ENCODE measurements at places on chromosomes 16 and 17.
A peak's percentile ranks its signal among the peaks of the same experiment; 100 is the strongest.

- DNase-seq = no peak
Measured at GRCh38 chr16:76535-77272, 1.3 kb upstream of the MPG start.

DNA sequence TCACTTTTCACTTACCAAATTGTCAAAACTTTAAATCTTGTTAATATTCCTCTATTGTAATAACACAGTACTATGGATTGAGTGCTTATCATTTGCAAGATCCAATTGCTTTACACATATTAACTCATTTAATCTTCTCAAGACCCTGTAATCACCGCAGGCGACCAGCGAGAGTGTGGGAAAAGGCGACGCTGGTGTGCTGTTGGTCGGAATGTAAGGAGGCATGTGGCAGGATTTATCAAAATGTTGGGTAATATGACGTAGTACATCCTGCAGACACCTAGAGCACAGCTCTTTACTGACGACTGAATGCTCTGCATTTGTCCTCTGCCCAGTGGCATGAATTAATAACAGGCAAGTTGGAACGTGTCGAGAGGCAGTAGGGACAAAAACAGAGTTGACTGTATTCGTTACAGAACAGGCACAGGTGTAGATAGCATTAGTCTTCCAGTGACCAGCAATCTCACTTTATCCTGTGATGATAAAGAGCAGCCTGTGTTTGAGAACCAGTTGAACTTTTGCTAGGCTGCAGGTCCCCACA is 80.3 kb downstream of the TNRC6C start:
- DNase-seq = peak; percentile 30

DNA sequence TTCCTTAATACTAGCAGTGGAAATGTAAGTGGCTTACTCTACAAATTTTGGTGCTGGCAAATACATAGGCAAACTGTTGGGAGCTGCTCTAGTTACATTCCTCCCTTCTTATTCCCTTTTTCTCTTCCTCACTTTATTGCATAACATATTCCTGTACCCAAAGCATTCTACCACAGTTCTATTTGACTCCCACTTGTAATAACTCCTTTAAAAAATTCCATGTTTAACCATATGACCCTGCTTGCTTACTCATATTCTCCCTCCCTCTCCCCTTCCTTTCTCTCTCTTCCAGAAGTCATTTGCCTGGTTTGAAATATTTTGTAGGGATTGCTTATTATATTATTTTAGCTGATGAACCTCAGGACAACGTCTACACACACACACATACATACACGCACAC is 22.7 kb downstream of the NQO1 start:
- no peak for DNase-seq

DNA sequence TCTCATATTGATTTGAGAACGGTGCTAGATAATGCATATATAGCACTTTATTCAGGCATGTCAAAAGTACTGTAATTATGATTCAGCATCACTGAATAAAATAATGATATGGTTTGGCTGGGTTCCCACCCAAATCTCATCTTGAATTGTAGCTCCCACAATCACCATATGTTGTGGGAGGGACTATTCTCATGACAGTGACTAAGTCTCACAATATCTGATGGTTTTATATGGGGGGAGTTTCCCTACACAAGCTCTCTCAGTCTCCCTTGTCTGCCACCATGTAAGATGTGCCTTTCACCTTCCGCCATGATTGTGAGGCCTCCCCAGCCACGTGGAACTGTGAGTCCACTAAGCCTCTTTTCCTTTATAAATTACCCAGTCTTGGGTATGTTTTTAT is 25.6 kb upstream of the LONP2 start:
- DNase-seq = no peak

- DNase-seq = no peak
Measured at GRCh38 chr17:27804113-27804512, 3.8 kb upstream of the NOS2 start.

DNA sequence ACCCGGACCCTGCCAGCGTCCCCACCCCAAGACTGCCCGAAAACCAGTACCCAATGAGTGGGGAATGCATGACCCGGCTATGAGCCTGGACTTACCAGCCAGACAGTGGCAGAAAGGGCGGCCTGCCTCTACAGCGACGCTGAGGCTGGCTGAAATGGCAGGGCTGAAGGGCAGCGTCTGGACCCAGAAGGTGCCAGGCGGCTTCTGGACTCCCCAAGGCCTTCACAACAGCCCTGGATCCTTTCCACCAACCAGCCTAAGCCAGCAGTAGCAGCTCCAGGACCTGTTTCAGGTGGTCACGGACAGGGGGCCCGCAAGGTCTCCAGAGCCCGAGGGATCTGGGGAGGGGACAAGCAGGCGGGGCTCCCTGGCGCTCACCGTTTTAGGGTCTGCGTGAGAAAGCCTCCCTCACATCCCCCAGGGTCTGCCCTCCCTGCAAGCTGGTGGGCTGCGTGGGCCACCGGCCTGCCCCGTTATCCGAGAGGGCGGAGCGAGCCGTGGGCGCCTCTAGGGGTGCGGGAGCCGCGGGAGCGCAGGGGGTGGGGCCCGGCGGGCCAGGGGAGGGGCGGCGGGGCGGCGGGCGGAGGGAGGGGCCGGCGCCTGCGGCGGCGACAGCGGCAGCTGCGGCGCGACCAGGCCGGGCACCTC is at the start of gene RIPOR1:
RIPOR1 (plus strand) TSS at position 608 of the 648 bp plus-strand sequence. CDS start 9,618 bp downstream, outside the sequence.
- peak; percentile 45 for DNase-seq

GRCh38 chr17:49409066-49409465 is 5.6 kb downstream of the PHB1 start:
- no peak for DNase-seq

DNA sequence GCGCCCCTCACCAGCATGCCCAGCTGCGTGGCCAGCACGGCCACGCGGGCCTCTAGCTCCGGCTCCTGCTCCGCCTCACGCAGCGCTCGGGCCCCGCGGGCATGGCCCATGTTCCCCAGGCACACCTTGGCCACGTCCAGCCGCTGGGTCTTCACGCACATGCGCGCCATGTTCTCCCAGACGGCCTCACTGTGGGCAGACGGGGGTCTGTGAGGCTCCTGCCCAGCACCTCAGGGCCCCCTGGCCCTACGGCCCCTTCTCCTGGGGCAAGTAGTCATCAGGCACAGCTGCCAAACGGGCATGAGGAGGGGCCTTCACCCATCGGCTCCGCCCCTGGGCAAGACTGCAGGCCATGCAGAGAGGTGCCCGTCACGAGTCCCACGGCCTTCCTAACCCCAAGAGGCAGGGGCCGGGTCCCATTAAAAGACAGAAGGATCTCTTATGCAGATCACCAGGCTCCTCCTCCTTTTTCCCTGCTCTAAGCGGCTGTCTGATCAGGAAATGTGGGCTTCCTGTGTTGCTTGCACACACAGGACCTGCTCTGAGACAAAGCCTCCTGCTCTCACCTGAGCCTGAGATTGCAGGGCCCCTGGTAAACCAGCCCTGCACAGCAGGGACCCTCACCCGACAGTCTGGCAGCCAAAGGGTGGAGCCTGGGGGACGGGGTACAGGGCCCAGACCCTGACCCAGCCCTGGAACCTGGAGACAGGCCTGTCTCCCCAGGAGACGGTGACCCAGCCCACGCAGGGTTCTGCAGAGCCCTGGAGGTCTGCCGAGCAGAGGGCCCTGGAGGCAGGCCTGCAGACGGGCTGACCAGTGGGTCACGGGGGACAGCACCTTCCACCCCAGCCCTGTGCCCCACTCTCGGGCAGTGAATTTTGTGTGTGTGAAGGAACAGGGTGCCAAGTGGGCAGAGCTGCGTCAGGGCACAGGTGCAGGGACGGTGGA is 6.6 kb upstream of the TMEM204 start:
- DNase-seq = no peak

DNA sequence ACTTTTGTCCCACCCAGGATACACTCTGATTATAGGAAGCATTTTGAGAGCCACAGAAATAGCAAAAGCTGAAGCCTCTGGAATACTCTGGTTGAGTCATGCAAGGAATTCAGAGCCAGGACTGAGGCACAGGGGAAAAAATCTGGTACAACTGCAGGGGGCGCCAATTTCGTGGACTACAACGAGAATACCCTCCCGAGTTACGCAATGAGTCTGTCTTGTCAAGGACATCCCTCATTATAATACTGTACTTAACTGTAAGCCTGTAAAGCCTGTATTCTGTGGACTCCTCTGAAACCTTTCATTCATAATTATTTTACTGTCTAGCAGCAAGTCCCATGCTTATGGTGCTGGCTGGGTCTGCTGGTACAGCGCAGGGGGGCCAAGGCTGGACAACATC is 7.8 kb downstream of the HOXB1 start:
- DNase-seq = no peak

DNA sequence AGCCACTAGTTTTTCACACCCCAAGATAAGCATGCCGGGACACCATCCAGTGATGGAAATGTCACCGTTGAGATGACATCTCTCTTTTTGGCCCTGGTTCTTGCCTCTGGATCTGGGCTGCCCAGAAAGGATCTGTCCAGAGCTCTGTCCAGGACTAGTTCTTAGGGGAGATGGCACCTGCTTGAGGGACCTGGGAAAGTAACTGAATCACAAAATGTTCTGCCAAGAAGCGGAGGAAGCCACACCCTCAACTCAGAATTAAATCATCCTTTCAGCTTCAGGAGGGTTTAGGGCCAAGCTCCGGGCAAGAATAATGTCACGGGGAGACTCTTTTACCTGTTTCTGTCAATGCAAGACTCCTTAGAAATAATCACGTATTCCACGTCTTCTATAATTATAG is 248.6 kb downstream of the MAF start:
- DNase-seq = no peak

- no peak for DNase-seq
Measured at GRCh38 chr17:75774471-75774990, 9.5 kb upstream of the GALK1 start.

DNA sequence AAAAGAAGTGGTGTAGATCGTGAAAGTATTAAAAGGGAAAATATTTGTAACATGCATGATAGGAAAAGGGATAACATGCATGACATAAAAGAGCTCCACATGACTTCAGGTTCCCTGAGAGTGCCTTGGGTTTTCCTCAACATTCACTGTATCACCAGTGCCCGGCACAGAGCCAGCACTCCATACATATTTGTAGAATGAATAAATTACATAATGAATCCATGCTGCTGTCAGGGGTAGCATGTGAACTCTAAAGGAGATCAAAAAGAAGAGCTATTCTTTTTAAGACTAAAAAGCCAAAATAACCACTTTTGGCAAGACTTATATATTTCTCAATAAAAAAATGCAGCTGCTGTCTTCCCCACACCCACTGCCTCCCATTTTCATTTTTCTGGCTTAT is 2.7 kb upstream of the ZNF594 start:
- DNase-seq = no peak

DNA sequence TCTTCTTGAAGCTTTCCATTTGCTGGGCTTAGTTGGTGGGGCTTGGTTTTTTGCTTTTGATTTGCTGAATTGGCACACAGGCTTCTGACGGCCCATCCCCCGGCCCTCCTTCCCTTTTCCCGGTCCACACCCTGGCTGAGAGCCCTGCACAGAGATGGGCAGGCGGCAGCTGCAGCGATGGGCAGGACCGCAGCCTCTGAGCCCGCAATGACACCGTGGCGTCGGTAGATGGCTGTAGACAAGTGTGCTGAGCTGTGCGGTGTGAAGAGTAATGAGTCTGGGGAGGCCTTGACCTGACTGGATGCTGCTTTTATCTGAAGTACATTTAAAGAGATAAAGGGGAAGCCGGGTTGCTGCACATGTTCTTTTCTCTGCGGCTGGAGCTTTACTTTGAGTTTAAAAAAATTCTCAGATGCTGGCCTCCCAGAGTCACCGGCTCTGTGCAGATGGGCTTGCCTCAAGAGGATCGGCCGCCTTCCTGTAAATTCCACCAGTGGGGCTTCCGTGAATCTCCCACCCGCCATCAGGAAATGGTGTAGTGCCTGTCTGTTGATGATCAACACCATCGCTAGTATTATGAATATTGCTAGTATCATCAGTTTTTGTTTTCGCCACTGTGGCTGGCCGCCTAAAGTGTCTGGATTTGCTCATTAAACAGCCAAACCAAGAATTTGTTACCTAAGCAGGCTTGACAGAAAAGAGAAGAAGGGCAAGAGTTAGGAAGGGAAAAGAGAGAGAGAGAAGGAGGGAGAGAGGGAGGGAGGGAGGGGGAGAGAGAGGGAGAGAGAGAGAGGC is 245.6 kb upstream of the RBFOX1 start:
- DNase-seq = peak; percentile 1

GRCh38 chr17:6098050-6098822 is 28.1 kb downstream of the WSCD1 start:
- DNase-seq = peak; percentile 77

DNA sequence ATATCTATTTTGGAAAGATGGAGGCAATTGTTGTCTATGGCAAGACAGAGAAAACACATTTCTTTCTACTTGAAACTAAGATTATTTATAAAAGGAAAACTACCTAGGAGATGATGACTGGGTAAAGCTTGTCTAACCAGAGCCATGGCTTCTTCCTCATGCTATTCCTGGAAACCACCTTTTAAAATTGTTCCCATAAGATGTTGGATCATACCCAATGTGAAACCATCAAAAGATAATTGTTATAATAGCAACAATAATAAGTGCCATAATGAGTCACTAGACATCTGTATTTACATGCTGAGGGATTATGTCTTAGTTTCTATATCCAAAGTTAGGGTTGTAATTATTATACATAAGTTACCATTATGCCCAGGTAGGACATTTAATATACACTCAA is 428.4 kb downstream of the KCNJ2 start:
- no peak for DNase-seq

DNA sequence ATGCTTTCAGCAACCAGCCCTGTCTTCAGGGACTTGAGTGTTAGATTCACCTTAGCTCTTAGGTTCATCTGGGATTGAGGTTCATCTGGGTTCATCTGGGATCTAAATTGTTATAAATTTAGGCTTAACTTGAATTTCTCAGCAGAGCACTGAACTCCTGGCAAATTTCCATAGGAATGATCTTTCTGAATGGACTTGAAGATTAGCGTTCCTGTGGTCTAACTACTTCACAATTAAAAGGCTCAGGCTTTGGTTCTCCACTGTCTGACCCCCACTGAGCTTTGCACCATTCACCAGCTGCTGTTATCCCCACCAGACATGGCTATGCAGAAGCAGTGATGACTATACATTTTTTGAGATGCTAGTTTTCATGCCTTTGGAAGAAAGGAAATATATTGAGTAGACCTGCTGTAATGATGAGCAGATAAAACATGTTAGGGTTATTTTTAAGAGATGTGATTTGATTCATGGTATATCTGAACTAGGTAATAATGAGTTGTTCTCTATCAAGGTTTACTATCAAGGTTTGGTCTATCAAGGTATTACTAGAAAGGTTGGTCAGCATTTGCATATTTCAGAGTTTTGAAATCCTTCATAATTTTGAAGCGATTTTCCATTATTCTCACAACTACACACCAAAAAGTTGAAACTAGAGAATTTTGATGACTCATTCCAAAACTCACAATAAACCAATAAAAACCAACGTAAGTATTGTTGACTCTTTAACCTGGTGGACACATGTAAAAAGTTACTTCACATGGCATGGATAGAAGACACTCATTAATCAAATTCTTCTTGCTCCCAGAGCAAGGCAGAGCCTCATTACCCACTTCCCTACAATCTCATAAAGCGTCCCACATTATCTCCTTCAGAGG is 71.7 kb downstream of the SNX11 start:
- DNase-seq = no peak
